ENCODE measurements at places on chromosomes 16 and 17.

DNA sequence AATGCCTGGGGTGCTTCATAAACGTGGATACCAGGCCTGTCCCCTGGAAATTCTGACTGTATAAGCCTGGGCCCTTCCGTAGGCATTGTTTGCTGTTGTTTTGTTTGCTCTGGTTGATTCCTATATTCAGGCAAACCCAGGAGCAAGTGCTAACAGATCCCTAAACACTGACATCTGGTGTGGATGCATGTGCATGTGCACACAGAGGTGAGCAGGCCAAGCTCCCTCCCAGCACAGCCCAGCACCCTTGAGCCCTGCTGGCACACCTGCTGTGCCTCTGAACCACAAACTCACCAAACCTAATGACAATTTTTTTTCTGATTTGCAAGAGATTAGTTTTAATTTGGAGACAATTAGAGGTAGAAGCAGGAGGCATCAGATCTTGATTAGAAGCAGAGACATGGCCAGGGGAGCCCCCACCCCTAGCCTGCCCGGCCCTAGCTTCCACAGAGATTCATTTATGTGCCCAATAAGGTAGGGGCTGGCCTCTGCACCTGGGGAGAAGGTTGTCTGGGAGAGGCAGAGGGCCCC is 40.4 kb downstream of the TMEM132E start:
- no peak for DNase-seq

GRCh38 chr17:39200070-39200879 is at the start of gene RPL19:
Gene RPL19 (plus strand): TSS chr17:39200283. CDS start chr17:39200345, 62 bp downstream.
- DNase-seq, result peak; percentile 41

GRCh38 chr16:18018376-18018775 is 318.2 kb downstream of the NPIPA8 start:
- DNase-seq, result no peak

- DNase-seq, result peak; percentile 70
Measured at GRCh38 chr16:69566240-69566980, 644 bp downstream of the NFAT5 start.

DNA sequence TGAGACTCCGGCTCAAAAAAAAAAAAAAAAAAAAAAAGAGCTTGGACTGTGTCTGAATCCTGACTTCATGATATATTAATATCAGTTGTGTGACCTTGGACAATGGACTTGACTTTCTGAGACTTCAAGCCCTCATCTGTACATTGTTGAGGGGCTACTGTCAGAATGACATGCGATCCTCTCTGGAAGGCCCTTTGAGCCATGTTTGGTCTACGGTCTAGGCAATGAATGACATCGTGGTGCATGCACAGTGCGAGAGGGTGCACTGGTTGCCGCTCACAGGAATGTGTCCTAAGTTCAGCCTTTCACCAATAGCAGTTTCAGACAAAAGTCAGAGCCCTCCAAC is 43.0 kb upstream of the ZNF629 start:
- DNase-seq, result no peak

- DNase-seq, result peak; percentile 26
Measured at GRCh38 chr17:81821603-81822311, 11.3 kb downstream of the MCRIP1 start.

GRCh38 chr16:73389085-73389484 is 341.2 kb upstream of the ZFHX3 start:
- DNase-seq, result no peak

DNA sequence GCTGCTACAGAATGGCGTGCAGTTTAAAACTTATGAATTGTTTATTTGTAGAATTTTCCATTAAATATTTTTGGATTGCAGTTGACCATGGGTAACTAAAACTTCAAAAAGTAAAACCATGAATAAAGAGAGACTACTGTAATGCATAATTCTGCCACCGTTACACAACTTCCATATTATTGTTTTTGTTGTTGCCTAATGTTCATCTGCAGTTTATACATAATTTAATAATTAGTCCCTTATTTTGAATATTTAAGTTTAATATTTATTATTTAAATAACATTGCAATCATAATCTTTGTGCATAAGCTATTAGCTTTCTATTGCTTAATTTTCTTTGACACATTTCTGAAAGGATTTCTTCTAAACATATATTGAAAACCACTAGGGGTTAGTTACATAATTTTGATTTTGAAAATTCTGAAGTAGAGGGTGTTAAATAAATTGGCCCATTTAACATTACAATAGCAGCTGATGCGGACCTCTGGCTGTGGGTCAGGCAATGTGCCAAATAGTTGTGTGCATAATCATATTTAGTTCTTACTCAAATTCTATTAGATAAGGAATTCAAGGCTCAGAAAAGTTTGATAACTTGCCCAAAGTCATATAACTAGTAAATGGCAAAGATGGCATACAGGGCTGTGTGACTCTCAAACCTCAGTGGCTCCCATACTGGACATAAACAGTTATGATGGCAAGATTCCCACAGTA is 31.1 kb downstream of the PPM1E start:
- peak; percentile 89 for DNase-seq

GRCh38 chr16:19528666-19529065 is 4.9 kb downstream of the CCP110 start:
- no peak for DNase-seq

- no peak for DNase-seq
Measured at GRCh38 chr16:71919035-71919434, 23.7 kb downstream of the IST1 start.

GRCh38 chr17:80402959-80403358 is 12.0 kb upstream of the ENDOV start:
- no peak for DNase-seq

DNA sequence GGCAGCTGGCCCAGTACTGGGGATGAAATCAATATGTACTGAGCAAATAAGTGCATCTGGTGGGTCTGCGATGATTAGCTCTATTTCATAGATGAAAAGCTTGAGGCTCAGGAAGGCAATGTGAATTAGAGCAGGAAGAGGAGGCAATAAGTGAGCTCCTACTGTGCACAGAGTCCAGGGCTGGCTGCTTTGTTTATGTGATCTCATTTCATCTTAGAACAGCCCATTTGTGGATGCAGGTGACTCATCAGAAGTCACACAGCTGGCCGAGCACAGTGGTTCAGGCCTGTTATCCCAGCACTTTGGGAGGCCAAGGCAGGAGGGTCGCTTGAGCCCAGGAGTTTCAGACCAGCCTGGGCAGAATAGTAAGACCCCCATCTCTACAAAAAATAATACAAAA is 7.1 kb downstream of the TMEM114 start:
- DNase-seq, result peak; percentile 70

DNA sequence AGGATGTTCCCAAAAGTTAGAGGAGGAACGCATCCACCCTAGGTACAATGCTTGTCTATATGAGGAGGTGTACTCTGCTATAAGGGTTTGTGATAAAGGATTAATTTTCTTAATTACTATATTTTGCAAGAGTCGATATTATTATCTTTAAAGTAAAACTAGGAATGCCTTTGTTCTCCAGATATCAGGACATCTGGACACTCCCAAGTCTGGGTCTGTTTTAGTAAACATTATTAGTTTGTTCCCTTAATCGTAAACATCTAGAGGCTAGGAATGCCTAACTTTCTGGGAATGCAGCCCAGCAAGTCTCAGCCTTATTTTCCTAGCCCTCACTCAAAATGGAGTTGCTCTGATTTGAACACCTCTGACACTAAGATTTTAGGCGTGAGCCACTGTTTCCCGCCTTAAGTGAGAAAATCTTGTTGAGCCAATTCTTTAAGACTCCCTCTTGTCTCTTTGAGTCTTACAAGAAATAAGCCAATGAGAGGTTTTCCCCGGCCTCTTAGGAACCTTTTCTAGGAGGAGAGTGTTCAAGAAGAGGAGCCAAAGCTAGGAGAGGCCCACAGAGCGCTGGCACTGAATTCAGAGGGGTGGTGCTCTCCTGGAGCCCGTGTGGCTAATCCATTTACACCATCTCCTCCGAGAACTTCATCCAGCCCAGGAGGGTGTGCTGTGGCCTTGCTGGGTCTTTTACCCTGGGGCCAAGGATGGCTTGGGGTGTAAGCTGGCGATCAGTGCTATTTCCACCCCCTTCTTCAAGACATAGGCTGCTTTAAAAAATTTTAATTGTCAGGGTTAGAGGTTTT is 40.9 kb downstream of the SMARCE1 start:
- no peak for DNase-seq

DNA sequence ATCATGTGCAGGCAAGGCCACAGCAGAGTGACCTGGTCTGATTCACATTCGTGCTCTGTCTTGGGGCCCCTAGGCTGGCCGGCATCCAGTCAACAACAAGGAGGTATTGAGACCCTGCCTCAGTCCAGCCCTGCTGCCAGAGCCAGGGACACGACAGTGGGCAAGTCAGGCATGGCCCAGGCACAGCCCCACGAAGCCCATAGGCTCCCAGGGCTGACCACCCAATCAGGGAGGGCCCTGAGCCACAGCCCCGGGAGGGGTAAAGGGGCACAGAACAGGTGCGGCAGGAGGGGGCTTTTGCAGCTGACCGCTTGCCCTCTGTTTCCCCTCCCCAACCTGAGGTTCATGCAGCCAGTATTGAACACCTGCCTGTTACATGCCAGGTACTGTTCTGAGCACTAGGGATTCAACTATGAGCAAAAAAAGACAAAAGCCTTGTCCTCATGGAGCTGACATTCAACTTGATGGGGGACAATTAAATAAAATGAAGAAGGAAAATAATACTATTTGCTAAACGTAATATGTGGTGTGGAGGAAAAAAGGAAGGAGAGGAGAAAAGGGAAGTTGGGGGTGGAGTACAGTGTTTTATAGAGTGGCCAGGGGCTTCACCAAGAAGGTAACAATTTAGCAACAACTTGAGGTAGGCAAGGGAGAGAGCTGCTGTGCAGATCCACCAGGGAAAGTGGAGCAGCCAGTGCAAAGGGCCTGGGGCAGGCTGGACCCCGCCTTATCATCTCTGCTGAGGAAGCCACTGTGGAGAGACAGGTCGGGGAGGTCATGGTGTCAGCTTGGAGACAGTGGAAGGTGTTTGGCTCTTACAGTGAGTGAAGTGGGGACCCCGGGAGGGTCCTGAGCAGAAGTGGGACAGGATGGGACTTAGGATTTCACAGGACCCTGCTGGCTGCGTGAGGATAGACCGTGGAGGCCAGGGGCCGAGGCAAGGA is 6.1 kb downstream of the DRC3 start:
- DNase-seq, result no peak

DNA sequence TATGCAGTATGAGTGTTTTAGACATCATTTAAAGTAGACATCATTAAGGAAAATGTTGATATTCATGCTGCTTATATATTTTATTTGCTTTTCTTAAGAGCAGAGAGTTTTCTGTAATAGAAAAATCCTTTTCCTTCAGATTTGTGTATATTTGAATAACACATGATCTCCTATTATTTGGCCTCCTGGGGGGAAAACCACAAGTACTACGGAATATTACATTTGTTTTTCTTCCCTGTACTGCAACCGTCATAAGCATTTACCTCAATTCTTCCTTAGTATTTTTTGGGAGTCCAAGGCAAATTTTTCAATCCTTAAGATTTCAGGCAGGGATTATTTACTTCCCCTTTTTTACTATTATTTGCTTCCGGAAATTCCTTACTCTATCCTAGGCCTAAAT is 6.0 kb downstream of the RSPRY1 start:
- peak; percentile 79 for DNase-seq

DNA sequence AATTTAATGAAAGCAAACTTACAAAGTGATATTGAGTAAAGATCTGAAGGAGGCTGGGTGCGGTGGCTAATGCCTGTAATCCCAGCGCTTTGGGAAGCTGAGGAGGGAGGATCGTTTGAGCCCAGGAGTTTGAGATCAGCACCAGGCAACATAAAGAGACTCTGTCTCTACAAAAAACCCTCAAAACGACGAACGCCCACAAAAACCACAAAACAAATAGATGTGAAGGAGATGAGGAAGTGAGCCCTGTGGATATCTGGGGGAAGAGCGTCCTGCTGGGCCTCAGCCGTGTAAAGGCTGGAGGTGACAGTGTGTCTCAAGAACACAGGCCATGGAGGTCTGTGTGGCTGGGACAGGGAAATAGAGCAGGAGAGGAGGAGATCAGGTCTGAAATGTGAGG is 68.8 kb downstream of the ITFG1 start:
- DNase-seq, result peak; percentile 58

GRCh38 chr17:66849032-66849655 is 14.2 kb downstream of the CACNG5 start:
- DNase-seq, result no peak

GRCh38 chr17:68870161-68870826 is 84.9 kb downstream of the ABCA8 start:
- no peak for DNase-seq
